ENCODE measurements at places on chromosomes 6 and 20.

DNA sequence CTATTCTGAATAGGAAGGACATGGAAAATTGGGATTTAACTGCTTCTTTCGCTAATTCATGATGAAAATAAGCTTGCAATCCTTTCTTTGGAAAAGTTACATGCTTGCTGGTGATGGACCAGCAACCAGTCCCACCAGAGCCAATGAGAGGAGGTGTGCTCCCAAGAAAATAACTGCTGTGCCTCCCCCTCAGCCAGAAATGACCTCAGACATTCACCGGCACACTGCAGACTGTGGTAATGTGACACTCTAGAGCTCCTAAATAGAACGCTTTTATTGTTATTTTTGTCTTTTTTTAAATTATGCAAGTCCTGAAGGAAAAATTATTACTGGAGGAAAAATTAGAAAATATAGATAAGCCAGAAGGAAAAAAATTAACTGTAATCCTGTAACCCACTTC is 2.6 kb downstream of the PYGB start:
- DNase-seq, result no peak

GRCh38 chr20:44355498-44356352 is at the start of gene HNF4A:
HNF4A (plus strand) TSS chr20:44355699; CDS start chr20:44355805, 106 bp downstream.
- no peak for DNase-seq

DNA sequence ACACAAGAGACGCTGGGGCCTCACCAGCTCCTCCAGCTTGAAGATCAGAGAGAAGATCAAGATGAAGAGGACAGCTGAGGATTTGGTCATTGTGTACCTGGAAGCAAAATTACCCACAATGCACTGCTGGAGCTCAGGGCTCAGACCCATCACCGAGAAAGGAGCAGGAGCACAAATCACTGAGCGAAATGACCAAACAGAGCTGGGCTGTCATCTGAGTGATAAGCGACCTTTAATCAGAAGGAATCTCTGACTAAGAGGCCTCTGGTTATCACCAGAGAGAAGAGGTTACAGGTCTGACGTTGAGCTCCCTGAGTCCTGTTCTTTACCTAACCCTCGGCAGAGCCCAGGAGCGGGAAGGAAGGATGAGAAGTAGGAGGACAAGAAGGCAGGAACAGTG is 47.5 kb upstream of the CDH22 start:
- DNase-seq, result no peak

GRCh38 chr6:9540126-9540525 is 874.7 kb downstream of the TFAP2A start:
- DNase-seq, result no peak

DNA sequence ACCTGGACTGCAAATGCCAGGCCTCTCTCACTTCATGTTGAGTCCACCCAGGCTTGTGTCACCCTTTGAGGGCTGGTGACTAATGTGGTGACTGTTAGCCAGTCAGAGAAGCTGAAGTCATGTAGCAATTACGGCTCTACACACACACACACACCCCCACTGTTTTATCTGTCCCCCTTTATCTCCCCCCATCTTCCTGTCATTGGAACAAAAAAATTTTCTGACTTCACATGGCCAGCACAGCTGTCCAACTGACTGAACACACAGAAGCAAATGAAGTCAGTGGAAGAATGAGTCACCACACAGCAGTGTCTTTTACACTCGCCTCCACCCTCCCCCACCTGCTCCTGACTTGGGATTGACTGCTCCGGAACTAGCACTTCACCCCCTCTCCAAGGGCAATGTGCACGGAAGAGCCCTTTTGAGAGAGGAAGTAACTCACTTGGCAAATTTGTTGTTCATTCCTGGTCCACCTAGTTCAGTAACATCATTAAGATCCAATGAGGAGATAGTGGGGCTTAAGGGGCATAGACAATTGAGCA is 198.0 kb downstream of the RNF144B start:
- DNase-seq, result peak; percentile 14

DNA sequence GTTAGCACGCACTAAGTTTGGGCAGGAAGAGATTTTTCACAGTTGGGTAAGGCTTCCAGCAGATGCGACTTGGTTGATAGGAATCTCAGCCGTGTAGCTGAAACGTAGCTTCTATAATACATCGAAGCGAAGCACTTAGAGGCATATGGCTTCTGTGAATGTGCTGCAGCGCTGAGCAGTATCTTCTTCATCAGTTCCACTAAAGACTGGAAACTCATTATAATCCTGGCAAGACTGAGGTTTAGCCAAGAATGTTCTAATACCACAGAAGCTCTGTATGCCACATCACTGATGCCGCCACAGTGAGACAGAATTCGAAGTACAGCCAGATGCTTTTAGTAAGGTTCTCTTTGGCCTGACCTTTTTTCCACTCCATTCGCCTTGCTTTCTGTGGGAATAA is 680.2 kb upstream of the AGPAT4 start:
- no peak for DNase-seq

DNA sequence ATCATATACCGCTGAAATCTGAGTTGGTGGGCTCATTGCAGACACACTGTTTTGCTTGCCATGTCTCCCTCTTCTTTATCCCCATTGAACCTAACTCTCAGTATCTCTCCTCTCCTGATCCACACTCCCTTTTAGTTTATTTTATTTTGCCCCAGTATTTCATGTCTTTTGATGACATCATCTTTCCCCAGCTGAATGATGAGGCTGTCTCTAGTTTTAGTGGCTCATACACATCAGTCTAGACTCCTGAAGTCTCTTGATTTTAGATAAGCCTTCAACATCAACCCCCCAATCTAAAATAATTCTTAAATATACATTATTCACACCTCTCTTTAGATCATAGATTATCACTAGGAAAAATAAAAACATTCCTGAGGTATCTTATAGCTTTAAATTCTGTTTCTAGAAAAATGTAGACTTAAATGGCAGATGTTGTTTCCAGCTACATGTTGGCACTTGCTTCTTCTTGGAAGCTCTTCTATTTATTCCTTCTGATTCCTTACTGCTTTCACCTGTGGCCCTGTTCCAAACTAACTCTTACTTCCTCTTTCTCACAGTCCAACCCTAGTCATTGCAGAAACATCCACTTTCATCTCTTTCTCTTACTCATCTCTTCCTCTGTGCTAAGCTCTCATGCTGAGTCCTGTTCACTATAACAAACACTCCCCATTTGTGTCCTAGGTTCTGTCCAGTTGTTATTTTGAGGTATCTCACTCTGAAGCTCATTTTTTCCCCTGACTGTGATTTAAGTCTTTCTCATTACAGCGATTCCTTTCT is 191.9 kb upstream of the SLC35B3 start:
- no peak for DNase-seq

GRCh38 chr20:34871966-34872621 is 562 bp downstream of the GGT7 start:
- no peak for DNase-seq

- DNase-seq, result no peak
These were observed 325.2 kb downstream of the NRN1 start for GRCh38 chr6:5681480-5681879.

DNA sequence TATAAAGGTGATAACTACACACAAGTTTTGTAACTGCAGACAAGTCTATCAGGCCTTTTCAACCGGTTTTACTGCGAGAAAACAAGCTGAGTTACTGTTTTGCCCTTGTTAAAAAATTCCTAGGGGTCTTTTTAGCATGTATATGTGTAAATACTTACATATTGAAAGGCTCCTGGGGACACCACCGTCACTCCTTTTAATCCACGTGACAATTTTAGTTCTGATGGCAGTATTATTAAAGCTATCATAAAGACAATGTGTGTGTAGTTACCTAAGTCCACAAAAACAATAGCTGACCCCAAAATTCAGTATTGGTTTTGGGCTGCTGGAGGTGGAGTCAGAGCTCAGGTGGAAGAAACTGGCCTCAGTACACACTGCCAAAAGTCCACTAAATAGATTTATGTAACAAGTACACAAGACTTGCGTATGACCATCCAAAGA is 41.3 kb upstream of the HFE start:
- DNase-seq, result no peak

DNA sequence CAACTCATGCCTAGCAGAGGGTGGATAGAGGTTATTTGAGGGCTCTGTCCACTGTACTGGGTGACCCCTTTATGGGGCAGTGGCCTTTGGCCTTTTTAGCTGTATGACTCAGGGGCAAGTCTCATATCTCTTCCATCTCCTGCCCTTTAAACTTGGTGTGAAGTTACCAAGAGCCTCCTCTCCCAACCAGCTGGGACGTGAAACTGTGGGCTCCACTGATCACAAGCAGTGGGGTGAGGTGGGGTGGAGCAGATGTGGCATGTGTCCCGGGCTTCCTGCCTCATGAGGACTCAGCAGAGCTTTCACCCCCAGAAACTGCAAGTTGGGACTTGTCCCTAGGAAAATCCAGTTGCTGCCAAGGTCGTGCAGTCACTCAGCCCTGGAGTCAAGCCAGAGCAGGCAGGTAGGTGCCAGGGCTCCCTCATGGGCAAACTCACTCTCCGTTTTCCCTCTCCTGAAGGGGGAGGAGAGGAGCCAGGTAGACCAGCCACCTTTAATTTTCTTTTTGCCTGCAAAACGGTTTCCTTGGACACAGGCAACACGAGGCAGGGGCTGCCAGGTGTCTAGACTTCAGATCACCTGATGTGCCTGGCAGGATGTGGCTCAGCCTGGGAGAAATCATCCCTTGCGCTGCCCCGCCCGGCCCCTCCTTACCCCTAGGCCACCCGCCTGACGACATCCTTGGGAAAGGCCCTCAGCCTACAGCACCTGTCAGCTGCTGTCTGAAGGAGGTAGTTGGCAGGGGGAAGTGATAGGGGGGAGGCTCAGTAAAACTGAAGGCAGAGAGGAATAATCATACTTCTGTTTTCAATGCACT is 4.0 kb downstream of the CDKN1A start:
- peak; percentile 53 for DNase-seq

DNA sequence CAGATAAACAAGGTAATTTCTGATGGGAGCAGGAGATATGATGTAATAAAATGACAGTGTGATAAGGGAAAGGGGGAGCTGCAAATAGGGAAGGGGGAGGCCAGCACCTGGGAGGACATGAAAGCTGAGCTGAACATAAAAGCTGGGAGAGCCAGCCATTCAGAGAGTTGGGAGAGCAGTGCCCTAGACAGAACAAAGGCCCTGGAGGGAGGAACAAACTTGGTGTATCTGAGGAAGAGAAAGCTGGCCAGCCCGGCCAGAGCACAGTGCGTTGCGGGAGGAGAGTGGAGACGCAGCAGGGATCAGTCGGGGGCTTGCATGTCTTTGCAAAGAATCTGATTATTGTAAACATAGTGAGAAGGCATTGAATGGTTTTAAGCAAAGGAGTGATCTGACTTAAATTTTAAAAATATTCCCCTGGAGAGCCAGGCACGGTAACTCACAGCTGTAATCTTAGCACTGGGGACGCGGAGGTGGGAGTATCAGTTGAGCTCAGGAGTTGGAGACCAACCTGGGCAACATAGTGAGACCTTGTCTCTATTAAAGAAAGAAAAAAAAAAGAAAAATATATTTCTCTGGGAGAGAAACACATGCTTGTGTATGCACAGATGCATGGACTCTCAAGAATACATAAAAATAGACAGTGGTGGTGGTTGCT is 318.2 kb downstream of the ZFAND3 start:
- no peak for DNase-seq

DNA sequence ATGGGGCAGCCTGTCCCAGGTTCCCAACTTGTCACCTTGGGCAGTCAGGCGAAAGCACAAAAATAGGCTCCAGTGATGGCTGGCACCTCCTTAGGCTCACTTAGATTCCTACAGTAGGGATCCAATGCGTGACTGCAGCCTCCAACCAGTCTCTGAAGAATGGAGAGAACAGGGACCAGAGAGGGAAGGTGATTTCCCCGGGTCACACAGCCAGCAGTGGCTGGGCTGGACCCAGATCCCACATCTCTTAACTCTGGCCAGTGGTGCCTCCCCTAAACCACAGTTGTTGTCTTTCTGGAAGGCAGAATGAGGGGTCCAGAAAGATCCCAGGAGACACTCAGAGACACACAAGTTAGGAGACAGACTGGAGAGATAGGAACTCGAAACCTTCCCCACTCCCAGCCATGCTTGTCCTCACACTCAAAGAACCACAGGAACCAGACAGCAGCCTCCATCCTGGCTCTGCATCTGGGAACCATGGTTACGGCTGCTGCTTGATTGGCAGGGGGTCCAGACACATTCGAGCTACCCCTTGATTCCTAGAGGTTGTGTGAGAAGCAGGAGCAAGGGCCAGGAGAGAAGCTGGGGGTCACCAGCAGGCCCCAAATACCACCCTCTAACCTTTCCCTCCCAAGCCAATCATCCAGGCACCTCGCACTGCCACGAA is 33.1 kb upstream of the SIRPA start:
- no peak for DNase-seq

- DNase-seq, result peak; percentile 25
These were observed 651 bp upstream of the BLTP3A start for GRCh38 chr6:34791164-34791700.

GRCh38 chr6:16802071-16802470 is 40.8 kb upstream of the ATXN1 start:
- no peak for DNase-seq

- DNase-seq, result no peak
These were observed 139.3 kb downstream of the PDSS2 start for GRCh38 chr6:107319906-107320530.

DNA sequence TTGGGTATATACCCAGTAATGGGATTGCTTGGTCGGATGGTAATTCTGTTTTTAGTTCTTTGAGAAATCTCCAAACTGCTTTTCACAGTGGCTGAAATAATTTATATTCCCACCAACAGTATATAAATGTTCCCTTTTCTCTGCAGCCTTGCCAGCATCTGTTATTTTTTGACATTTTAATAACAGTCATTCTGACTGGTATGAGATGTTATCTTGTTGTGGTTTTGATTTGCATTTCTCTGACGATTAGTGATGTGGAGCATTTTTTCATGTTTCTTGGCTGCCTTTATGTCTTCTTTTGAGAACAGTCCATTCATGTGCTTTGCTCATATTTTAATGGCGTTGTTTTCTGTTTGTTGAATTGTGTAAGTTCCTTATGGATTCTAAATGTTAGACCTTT is 641.6 kb downstream of the HACE1 start:
- DNase-seq, result no peak

DNA sequence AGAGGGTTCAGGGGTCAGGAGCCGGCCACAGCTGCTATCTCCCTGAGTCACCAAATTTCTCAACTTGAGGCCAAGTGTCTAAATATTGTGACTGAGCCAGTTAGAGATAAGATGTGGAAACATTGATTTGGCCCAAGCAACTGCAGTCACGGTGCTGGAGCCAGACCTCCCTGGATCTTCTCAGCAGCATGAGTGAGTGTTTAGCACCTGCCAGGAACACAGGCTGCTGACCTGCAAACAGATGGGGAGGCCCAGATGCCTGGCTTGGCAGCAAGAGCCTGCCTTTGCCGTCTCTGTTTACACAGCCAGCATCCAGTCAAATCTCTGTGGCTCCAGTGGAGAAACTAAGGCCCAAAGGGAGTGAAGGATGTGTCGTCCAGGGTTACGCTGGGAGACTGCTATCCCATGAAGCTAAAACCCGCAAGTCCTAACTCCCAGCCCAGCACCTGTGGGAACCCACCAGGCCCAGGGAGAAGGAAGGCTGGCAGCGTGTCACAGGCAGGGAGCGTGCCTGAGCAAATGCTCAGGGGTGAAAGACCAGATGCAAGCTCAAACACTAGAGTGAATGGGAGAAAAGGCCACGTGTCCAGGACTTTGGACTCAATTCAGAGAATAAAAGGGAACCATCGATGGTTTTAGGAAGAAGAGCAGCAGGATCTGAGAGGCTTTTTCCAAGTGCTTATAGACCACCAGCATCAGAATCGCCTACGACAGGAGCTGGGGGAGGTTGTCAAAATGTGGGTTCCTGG is 15.9 kb upstream of the PTGIS start:
- DNase-seq, result peak; percentile 88

Data from inflammatory macrophage treated with lipopolysaccharide for 1 hour (primary cell).